Vagina (tissue), 2 donors: ENCODE measurements at places on chromosomes 13 and 19.

DNA sequence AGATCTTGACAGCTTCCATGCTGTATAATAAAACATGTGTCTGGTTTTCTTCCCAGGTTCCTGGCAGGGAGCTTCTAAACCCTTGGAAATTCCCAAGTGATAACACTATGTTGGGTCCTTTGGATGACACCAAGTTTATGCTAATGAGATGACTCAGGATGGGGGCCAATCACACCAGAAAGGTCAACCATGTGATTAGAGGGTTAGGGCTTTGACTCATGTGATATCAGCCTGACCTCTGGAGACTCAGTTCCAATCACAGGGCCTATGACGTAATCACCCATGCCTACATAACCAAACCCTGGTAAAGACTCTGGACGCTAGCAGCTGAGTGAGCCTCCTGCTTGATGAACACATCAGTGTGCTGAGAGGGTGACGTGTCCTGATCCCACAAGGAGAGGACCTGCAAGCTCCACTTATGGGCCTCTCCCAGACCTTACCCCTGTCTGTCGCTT lies 203.6 kb downstream of the DCLK1 start:
- DNase-seq: no peak

GRCh38 chr19:11321191-11322126 lies 18.0 kb downstream of the RAB3D start:
- no peak for DNase-seq

- no peak for DNase-seq
Observed at GRCh38 chr13:81172603-81173002, 831.7 kb upstream of the SPRY2 start.

- no peak for DNase-seq
Observed at GRCh38 chr19:16005925-16006324, 57.1 kb downstream of the OR10H4 start.

GRCh38 chr13:110394371-110394841 lies 87.3 kb downstream of the COL4A2 start:
- no peak for DNase-seq

DNA sequence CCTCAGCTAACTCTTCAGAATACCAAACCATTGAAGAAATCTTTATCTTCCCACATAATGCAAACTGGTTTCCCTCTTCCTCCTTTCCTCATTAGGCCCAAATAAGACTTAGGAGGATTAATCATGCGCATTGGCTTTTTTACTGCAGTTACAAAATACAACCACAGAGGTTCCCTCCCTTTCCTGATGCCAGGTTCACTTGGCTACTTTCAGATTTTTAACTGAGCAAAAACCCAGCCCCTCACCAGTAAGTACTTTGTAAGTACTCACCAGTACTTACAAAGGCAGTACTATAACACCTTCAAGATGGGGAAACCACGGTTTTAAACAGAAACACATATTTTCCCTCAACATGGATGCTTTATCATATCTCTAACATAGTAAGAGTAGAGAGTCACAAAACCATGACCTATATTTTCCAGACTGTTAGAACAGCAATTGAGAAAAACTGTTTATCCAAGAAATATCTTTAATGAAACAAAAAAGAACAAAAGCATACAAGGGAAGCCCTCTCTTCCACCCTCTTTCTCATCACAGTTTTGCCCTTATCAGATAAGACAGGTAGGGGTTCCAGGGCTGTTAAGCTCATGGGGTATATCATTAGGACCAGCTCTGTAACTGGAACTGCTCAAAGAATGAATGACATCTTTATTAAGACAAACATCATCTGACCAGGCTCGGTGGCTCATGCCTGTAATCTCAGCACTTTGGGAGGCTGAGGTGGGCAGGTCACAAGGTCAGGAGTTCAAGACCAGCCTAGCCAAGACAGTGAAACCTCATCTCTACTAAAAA lies 12.7 kb downstream of the FOXO1 start:
- no peak for DNase-seq

GRCh38 chr13:33860526-33860925 lies 42.6 kb downstream of the RFC3 start:
- DNase-seq: no peak

GRCh38 chr13:49308097-49308875 lies 60.6 kb downstream of the CDADC1 start:
- no peak for DNase-seq

DNA sequence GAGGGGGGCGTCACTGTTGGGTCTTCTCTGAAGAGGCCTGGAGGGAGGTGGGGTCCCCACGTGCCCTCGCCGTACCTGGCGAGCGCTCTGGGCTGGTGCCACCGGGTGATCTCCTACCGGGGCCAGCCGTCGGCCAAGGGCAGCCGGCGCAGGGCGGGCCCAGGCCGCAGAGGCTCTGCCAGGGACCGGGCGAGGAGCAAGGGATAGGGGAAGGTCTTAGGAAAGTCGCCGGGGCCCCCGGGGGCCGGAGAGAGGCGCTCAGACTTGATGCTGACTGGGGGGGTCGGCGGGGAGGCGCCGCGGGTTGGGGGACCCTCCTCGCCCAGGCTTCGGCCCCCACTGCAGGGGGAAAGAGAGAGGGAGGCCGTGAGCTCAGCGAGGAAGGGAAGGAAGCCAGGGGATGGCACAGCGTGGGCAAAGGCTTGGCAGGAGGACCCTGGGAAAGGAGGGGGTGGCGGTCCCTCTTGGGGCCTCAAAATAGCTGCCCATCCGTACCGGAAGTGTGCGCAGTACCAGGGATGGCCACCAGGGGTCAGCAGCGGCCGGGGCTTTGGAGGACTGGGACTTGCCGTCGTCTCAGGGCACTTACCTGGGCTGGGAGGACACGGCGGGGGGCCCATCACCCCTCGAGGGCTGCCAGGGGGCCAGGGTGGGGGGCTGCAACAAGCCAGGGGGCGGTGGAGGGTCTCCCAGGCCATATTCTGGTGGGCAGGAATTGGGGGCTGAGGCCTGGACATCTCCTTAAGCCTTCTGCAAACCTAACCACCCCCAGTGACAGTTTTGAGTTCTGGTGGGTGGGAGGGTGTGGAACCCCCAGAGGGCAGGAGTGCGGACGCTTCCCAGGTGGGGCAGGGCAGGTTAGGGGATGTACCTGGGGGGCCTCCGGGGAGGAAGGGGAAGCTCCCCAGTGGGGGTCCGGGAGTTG lies 7.7 kb upstream of the TMEM161A start:
- DNase-seq: no peak

DNA sequence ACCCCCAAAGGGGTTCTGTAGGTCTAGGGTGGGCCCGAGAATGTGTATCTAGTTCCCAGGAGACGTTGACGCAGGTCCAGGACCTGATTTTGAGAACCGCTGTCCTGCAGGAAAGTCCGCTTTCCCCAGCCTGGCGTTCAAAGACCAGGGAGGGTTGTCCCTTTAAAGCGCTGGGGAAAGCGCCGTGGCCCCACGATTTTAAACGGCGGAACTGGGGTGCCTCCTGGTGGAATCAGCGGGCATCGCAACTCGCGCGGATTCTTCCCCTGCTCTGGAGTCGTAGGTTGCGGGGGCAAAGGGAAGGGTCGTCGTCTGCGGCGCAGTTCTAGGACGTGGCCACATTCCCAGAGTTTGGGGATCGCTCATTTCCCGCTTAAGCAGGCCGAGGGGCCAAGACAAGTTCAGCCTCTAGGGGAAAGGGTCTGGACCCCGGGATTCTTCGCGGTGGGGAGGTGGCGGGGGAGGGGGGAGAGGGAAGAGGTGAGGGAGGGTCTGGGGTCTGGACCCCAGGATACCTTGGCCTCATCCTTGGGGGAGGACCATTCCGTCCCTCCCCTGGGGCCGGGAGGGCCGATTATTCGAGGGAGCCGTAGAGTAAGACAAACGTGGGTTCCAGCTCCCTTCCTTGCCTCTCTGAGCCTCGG lies 7.7 kb downstream of the PNMA8B start:
- no peak for DNase-seq
